PC-3 (cell line): ENCODE measurements at places on chromosomes 5 and 9. TPM values are rescaled to one million over a fixed set of nuclear protein-coding genes. Genes with fewer than 3 reads are reported as not detected.

SPINK4 gene
- not detected in 2 replicates for total RNA-seq

DNA sequence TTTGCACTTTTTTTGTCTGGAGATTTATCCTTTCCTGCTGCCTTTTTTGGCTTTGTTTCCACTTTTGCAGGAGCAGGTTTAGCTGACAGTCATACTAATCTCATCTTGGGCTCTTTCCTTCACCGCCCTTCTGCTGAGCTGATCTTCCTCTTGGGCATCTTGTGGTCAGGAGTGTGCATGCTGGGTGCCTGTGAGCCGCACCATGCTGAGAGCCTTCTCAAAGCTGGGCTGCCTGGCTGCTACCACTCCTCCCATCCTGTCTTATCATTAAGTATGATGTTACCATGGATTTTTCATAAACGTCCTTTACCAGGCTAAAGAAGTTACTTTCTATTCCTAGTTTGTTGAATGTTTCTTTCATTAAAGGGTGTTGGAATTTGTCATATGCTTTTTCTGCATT is 49.5 kb upstream of the MCCC2 start:
- no peak for DNase-seq

DNA sequence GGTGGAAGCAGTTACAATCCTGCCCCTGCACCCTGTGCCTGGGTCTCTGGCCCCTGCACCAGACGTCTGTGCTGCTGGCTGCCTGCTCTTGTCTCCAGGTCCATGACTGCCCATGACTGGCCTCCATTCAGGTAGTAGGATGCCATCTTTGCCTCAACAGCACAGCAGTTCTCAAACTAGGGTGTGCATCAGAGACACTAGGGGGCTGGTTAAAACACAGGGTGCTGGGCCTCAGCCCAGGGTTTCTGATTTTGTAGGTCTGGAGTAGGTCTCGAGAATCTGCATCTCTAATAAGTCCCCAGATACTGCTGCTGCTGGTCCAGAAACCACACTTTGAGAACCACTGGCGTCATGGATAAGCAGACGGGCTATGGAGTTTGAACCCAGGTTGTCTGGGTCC is 24.0 kb downstream of the COL15A1 start:
- DNase-seq: no peak

GRCh38 chr5:65762234-65762633 is 40.2 kb downstream of the NLN start:
- DNase-seq: peak; percentile 50

UNC5A gene
- total RNA-seq: 0.07 and 0.46 TPM in 2 replicates

SLCO4C1 gene
- not detected in 2 replicates for total RNA-seq

ERMP1 gene
- total RNA-seq: 17.8 and 19.2 TPM in 2 replicates

PCDHGA8 gene
- 0.23 and 0.51 TPM in 2 replicates for total RNA-seq

DNA sequence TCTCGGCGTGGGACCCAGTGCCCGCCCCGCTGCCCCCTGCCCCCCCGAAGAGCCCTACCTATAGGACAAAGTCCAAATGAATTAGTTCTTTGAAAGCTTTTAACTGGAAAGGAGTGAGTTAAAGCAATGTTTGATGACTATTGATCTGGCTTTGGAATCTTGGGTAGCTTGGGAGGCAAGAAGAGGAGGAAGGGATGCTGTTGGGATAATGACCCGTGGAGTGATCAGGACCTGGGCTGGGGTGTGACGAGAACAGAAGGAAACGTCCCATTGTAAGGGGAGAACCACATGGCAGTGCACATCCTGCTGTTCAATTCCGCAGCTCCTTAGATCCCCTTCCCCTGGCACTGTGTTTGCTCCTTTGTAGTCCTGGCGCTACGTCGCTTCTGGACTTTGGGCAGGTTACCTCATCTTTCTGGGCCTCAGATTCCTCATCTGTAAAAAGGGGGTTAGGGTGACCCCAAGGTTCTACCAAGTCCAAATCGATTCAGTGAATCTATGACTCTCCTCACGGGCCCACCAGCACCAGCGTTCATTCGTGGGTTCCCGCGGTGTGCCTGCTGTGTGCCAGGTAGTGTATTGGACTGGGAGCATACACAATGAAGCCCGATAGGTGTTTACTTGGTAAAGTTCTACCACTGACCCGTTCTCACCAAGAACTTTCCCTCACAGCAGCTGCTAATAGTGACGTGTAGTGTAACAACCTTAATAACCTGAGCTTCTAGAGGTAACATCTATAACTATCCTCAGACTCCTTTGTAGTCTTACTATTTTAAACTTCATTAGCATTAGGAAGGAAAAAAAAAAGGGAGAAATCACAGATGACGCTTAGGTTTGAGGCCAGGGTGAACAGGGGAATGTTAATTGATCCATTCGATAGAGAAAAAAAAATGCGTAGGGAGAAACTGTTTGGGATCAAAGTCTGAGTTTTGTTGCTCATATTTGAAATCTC is 1.1 kb upstream of the NADK2 start:
- no peak for DNase-seq

PPIC gene
- 8.8 and 14.6 TPM in 2 replicates for total RNA-seq

DNA sequence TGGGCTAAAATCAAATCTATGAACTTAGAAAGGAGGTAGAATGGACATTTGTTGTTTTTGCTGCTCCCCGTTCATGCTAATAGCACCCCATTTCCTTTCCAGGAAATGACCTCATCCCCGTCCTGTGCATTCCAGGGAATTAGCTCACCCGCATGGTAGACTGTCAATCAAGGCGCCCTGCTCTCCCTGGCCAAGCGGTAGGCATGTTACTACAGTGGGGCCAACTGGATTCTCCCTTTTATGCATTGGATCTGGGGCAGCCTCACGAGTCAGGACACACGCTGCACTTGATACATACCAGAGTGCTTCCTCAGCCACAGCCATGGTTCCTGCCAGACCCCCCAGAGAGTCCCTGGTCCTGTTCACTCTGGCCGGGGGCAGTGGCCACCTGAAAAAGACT is 111.0 kb upstream of the PTCH1 start:
- DNase-seq: no peak

DNA sequence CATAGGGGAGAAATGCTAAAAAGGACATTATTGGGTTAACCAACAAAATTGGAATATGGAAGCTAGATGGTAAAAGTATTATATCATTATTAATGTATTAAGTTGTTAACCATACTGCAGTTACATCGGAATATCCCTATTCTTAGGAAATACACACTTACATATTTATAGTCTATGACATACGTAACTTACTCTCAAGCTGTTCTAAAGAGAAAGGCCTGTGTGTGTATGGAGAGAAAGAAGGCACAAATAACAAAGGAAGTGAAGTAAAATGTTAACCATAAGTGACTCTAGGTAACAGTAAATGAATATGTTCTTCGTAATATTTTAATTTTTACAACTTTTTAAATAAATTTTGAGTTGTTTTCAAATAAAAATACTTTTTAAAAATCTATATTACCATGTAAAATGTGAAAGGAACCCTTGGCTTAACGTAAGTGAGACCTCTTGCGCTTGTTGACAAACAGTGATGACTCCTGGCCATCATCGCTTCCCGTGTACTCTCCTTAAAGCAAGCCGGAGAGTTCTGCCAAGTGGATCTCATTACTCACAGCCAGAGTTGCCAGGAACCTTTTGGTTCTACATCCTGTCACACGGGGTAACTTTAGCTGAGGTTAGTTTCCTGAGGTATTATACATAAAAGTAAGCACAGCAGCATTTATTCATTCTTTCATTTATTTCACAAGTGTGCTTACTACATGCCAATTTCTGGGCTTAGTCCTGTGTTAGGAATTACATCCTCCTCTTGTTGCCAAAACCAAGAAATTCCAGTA is 165.4 kb downstream of the EPB41L4A start:
- peak; percentile 50 for DNase-seq

- no peak for DNase-seq
These were observed 225.7 kb downstream of the MAST4 start for GRCh38 chr5:66821688-66822429.

DNA sequence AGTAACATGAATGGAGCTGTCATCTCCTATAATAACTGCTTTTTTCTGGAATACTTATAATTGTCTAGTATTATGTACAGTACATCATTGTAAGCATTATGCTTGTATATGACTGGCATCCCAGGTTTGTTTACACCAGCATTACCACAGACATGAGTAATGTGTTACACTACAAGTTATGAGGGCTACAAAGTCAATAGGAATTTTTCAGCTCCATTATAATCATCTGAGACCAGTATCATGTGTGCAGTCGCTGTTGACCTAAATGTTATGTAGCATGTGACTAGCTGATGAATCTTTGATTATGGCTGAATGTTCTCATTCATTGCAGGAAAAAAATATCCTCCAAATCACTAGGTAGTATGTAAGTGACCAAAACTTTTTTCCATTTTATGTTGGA is 2.2 kb downstream of the ZCCHC9 start:
- DNase-seq: peak; percentile 92

- DNase-seq: no peak
These were observed 24.2 kb upstream of the TMEM171 start for GRCh38 chr5:73096239-73096575.
